ENCODE measurements at places on chromosomes 7 and 10.
A peak's percentile ranks its signal among the peaks of the same experiment; 100 is the strongest.

- no peaks in the 10 kb centered on the region for H3K36me3 ChIP-seq
- DNase-seq: no peak
- H3K27me3 ChIP-seq: no peaks in the 10 kb centered on the region
Measured at GRCh38 chr10:69268761-69269416, 9.4 kb upstream of the HK1 start.

DNA sequence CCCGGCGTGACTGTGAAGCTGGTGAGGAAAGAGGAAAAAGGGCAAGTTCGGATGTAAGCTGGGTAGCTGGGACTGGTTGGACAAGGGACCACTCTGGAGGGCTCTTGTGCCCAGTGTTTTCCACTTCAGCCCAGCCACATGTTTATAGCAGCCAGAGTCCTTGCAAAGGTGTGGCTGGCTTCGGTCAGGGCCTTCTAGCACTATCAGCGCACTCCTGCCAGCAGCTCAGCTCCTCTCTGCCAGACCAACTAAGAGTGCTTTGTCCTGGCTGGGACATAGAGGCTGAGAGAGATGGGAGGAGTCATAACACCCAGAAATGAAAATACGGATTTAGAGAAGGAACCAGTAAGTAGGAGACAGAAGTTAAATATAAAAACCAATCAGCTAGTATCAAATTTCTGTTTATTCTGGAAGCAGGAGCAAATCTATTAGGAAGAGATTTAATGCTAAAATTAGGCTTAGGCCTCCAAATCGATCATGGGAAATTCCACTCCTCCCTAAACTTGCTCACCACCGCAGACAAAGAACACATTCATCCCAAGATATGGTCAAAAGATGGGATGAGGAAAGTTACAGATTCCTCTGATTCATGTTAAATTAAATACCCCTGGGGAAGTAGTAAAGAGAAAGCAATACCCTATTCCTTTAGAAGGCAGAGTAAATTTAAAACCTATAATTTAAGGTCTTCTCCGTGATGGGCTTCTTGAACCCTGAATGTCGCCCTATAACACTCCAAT lies 135.0 kb downstream of the RALA start:
- no peaks in the 10 kb centered on the region for H3K27me3 ChIP-seq
- DNase-seq: no peak
- H3K27ac ChIP-seq: peak overlapping the region; percentile 44
- H3K4me1 ChIP-seq: no peaks in the 10 kb centered on the region
- no peak overlapping the region for H3K4me3 ChIP-seq
- H3K36me3 ChIP-seq: no peaks in the 10 kb centered on the region

DNA sequence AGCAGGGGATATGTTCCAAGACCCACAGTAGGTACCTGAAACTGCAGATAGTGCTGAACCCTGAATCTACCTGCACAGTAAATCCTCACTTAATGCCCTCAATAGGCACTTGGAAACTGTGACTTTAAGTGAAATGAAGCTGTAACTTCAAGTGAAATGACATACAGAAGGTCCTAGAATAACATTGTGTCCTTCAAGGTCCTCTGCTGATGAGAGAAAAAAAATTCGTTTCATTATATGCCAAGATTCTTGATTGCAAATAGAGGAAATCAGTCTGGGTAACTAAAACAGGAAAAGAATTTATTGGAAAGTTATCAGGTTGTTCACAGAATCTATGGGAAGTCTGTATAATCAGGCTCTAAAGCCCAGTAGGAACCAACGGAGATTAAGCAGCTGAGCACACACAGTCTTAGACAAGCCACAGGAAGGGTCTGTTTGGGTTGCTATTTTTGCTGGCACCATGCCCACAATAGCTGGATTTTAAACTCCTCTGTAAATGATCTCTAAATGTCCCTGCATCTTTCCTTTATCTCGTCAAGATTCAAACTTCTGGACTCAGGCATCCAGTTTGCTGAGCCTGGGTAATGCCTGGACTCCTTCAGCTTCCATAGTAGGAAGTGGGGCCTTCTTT lies 57.5 kb downstream of the EXOC4 start:
- no peak overlapping the region for H3K4me3 ChIP-seq
- H3K4me1 ChIP-seq: peaks cover 17% of the 10 kb centered on the region
- H3K36me3 ChIP-seq: no peaks in the 10 kb centered on the region
- no peak for DNase-seq
- no peaks in the 10 kb centered on the region for H3K27me3 ChIP-seq

- H3K36me3 ChIP-seq: no peaks in the 10 kb centered on the region
- peak overlapping the region; percentile 68 for H3K27ac ChIP-seq
- H3K4me3 ChIP-seq: no peak overlapping the region
- H3K27me3 ChIP-seq: no peaks in the 10 kb centered on the region
- H3K4me1 ChIP-seq: peaks cover 9% of the 10 kb centered on the region
Measured at GRCh38 chr7:114416129-114416990, 1.7 kb downstream of the FOXP2 start.

GRCh38 chr7:78280276-78280675 lies 481.7 kb downstream of the PHTF2 start:
- H3K4me1 ChIP-seq: no peaks in the 10 kb centered on the region
- H3K4me3 ChIP-seq: no peak overlapping the region
- no peak for DNase-seq
- H3K27ac ChIP-seq: no peak overlapping the region
